ENCODE measurements at places on chromosomes 3 and 15.

DNA sequence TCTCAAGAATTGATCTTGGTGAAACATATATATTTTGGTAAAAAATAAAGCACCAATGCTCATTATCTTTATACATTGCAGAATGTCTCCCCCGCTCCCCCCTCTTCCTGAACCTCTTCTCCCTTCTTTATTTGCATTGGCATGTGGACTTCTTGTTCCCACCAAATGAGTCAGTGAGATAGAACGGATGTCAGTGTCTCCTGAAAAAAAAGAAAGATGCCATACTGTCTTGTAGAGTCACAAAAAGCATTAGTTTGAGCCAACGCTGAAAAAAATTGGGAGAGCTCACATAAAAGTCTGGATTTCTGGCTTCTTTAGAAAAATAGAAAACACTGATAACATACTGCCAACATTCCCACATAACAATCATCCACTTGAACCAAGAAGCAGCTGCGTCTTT, 32.0 kb upstream of the STXBP5L start:
- DNase-seq = no peak

- no peak for DNase-seq
Measured at GRCh38 chr3:30704931-30705890, 98.8 kb downstream of the TGFBR2 start.

DNA sequence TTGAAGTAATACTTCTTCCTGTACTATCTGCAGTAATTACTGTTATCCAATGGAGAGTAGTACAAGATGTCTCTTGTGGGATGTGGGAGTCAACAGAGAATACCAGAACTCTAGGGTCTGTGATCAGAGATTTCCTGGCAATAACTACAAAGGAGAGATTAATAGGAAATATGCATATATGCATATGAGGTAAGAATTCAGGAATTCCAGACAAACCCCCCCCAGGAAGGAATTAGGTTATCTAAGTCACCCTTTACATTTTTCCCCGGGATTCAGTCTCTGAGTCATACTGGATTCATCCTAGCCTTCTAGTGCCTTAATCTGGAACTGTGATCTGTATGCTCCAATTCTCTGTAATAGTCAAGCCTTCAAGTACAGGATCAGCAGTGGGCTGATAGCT, 49.4 kb downstream of the GTF2E1 start:
- DNase-seq = no peak

GRCh38 chr3:101825904-101826445, 23.3 kb upstream of the NFKBIZ start:
- no peak for DNase-seq

DNA sequence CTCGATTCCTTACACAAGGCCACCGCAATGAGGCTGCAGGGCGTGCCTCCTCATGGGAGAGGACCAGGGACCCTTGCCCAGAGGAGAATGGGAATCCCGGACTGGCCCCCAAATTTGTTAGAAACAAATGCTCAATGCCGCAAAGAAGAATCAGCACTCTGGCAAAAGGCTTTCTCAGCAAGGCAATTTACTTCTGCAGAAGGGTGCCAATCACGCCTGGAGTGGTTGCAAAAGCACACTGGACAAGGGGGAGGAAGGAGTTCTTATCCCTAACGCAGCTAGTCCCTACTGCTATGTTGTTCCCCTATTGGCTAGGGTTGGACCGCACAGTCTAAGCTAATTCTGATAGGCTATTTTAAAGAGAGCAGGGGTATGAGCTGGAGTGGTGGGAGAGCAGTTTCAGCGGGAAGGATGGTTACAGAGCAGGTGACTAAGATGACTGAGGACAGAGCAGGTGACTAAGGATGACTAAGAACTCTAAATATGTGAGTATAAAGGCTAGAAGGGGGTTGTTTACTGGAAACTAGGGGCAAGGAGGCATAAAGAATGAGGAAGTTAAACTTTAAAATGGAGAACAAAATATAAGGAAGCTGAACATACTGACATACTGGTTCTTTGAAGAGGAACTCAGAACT, 48.5 kb downstream of the KATNBL1 start:
- no peak for DNase-seq

GRCh38 chr15:72516777-72517176, 42.6 kb downstream of the ARIH1 start:
- no peak for DNase-seq

GRCh38 chr3:46935989-46936558, 40.5 kb downstream of the CCDC12 start:
- no peak for DNase-seq

- DNase-seq = no peak
Measured at GRCh38 chr15:80773122-80773551, 6.0 kb upstream of the CEMIP start.

- DNase-seq = no peak
Measured at GRCh38 chr3:104132566-104133403, 1233.9 kb upstream of the ALCAM start.

DNA sequence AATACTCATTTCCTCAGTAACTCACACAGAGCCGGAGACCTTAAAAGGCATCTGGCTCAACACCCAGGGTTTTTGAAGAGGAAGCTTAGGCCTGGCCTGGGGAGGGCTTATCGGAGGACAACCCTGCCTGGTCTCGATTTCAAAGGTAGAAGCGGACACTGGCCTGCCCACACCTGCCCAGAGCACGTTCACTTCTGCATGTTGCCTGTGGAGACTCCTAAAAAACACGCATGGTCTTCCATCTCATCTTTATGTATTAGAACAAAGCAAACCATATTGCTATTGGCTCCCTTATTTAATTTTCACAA, 55.5 kb upstream of the FURIN start:
- no peak for DNase-seq

- DNase-seq = no peak
Measured at GRCh38 chr3:31565288-31565687, 32.6 kb downstream of the STT3B start.

DNA sequence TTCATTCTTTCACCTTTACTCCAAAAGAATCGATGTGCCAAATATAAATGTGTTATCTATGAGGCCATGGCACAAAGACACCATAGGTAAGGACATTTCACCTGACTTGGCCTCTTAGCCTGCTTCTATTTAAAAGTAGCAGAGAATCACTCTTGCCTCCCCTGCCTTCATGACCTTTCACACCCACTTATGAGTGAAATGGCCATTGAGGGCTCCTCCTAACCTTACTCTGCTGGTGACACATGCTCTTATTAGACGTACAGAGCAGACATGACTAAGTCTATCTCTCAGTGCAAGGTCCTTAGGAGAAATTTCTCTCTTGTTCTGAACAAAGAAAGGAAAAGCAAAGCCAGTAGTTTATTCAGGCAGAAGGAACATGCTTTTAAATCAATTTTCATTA, 150.7 kb downstream of the LRTM1 start:
- no peak for DNase-seq

DNA sequence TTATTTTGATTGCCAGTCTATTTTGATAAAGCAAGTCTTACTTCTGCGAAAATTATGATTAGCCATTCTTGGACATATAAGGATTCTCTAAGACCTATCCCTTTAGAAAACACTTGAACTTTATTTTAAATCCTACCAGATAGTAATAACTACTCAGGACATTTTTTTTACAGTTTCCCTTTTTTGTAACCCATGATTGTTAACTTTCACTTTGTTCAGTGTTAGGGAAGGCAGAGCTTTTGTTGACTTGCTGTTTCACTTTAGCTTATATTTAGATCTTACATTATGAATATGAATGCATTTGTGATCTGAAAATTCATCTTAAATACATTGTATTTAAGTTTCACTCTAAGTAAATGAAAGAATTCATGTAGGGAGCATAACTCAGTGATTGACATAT, 167.0 kb downstream of the AKAP13 start:
- DNase-seq = no peak

DNA sequence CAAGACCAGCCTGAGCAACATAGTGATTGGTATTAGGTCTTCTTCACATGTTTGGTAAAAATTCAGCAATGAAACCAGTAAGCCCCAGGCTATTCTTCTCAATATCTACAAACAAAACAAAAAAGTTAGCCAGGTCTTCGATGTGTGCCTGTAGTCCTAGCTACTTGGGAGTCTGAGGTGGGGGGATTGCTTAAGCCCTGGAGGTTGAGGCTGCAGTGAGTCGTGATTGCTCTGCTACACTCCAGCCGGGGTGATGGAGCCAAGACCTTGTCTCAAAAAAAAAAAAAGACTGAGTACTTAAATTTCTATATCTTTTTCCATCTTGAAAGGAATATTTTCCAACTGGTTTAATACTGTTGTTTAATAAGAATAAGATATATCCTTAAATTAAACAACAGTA, 106.8 kb downstream of the MBNL1 start:
- DNase-seq = no peak

DNA sequence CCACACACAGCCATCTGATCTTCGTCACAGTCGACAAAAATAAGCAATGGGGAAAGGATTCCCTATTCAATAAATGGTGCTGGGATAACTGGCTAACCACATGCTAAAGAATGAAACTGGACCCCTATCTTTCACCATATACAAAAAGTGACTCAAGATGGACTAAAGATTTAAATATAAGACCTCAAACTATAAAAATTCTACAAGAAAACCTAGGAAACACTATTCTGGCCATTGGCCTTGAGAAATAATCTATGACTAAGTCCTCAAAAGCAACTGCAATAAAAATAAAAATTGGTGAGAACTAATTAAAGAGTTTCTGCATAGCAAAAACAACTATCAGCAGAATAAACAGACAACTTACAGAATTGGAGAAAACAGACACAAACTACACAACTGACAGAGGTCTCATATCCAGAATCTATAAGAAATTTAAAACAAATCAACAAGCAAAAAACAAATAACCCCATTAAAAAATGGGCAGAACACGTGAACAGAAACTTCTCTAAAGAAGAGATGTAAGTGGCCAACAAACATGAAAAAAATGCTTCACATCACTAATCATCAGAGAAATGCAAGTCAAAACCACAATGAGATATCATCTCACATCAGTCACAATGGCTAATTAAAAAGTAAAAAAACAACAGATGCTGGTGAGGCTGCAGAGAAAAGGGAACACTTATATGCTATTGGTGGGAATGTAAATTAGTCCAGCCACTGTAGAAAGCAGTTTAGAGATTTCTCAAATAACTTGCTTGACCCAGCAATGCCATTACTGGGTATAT, 104.0 kb downstream of the NR1I2 start:
- DNase-seq = no peak
